ENCODE measurements at places on chromosomes 2 and 18.

DNA sequence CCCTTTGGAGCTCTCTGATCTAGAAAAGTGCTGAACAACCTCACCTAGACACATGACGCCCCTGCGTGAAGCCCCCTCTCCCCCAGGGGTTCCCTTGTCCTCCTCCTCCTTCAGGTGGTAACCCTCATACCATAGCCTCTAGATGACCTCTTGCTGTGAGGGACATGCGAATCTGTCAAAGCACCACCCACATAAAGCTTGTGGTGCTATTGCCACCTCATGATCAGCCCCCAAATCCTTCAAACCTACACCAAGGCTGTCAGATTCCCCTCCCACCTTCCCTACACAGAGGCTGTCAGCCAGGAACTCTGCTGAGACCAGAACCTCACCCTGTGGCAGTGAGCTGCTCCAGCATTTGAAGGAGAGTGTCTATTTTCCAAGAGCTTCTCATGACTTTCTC is 43.1 kb upstream of the TEX51 start:
- no peak for DNase-seq

GRCh38 chr2:27133195-27133875 is 1.1 kb downstream of the PREB start:
- no peak for DNase-seq

- DNase-seq: no peak
These were observed 44.2 kb upstream of the RAB6D start for GRCh38 chr2:131408207-131408606.

GRCh38 chr18:9062418-9062751 is 40.1 kb upstream of the NDUFV2 start:
- DNase-seq: no peak

DNA sequence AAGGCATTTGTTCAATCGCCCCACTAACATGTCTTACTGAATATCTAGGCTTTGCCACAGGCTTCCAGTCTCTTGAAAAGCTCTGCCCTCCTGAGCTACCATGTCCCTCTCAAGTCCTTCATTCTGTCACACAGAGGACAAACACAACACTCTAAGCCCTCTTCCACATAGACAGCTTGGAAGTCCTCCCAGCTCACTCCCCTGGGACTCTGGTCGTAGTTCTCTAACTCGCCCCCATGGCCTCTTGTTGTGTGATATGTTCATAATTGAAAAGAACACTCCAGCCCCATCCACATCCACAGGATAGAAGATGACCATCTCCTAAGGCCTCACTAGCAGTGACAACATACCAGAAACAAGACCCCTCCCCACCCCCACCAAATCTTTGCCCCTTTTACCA is 37.9 kb downstream of the BUB1 start:
- no peak for DNase-seq

Measured in activated CD8-positive, alpha-beta memory T cell treated with anti-CD3 and anti-CD28 coated beads for 4 hours (primary cell).